Suppressor macrophage treated with lipopolysaccharide for 1 hour (primary cell): ENCODE measurements at places on chromosomes 12 and 14.

DNA sequence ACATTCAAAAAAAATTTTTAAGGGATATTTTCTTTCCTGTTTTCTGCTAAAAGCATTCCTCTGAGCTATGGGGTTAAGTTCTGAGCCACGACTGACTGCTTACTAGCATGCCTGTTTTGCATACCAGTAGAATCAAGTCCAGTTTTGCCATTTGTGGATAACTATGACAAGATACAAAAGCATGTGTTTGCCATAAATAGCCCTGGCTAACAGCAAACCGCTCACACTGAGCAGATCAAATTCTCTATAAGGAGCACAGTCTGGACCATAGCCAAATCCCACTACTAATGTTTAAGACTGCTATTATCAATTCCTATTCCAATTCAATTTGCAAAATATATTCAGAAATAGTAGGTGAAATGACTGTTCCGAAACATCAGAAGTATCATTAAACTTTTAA is 3.2 kb downstream of the CFL2 start:
- DNase-seq: no peak

GRCh38 chr12:2432856-2433255 is 361.9 kb upstream of the FKBP4 start:
- no peak for DNase-seq

DNA sequence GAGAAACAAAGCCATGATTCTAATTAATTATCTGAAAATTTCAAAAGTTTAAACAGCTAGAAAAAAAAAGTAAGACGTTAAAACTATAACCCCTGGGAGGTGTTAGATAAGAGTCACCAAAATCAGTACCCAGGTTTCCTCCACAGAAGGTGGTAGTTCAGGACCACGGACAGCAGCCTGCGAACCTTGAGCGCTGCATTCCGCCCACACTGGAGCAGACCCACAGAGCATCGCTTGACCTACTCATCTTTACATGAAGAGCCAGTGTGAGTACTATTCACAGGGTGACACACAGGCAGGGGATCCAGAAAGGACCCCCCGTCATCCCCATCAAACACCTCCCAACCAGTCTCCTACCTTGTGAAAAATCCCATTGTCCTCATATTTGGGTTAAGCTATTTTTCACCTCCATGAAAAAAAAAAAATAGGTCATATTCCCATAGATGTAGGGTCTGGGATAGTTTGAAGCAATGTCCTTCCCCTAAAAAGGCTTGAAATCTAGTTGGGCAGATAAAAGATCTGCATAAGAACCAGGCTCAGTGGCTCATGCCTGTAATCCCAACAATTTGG is 8.8 kb upstream of the CHGA start:
- peak; percentile 37 for DNase-seq

- DNase-seq: no peak
These were observed 9.3 kb downstream of the PPM1H start for GRCh38 chr12:62925680-62926079.

GRCh38 chr12:50635364-50635763 is 128.5 kb upstream of the ATF1 start:
- no peak for DNase-seq

DNA sequence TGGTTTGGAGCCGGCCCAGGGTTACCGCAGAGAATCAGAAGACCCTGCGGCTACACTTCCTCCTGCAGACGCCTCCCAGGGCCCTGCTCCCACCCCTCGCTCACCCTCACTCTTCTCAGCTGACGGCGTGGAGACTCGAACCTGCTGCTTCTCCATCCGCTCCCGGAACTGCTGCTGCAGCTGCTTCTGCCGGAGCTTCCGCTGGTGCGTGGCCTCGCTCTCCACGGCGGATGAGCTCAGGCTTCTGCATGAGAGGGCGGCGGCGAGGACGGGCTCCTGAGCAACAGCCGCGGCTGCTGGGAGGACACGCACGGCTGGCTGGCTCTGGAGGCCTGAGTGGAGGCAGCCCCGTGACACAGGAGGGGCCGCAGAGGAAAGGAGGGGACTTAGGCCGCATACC is 33.3 kb downstream of the RAD52 start:
- DNase-seq: peak; percentile 40

DNA sequence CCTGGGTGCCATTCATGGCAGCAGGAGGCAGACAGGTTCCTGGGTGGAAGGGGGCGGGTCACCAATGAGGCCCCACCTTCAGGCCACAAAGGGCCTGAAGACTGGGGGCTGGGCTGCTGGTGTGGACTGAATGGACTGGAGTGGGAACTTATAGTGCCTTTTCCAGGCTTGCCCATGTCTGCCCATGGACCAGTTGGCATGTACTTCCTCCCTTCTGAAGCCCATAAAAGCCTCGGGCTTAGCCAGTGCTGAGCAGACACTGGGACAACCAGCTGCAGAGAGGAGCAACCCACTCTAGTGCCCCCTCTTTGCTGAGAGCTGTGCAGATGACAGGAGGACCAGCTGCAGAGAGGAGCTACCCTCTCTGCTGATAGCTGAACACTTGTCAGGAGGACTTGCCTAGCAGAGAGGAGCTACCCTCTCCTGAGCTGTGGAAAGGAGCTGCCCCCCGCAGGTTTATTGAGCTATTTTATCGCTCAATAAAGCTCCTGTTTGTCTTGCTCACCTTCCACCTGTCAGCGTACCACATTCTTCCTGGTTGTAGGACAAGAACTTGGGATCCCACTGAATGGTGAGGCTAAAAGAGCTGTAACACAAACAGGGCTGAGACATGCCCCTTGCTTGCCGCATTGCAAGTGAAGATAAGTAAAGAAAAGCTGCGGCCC is 34.0 kb downstream of the APAF1 start:
- no peak for DNase-seq

DNA sequence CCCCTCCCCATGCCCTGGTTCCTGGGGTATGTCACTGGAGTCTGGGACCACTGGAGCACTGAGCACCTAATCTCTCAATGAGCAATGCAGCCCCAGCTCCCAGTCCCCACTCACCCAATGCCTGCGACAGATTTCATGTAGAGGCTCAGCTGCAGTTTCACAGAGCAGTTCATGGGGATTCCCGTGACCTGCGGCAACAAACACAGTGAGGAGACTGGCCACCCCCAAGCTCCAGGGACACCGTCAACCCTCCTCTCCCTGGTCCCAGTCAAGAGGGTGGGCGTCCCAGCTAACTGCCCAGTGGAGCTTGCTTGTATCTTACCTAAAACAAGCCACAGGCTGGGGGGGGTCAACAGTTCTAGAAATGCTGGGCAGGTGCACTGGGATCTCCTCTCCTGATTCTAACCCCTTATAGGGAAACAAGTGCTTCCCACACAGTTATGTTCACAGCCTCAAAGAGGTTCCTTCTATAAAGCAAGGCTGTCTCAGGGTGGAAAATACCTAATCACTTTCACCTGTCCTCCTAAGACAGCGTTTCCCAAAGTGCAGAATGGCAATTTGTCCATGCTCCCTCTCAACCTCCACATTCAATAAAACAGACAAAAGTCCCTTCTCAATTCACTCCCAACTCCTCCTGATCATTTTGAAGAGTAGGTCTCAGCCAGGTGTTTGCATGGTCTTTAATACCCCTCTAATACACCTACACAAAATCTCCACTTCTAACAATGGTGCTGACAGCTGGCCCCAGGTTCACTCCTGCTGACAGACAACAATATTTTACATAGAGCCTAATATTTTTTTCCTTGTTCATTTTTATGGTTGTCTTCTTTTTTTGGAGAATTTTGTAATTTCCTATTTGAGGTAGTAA is 68.3 kb downstream of the SCARB1 start:
- peak; percentile 23 for DNase-seq

- DNase-seq: no peak
These were observed 3.7 kb upstream of the ZFP36L1 start for GRCh38 chr14:68796418-68797101.

- no peak for DNase-seq
These were observed 25.5 kb downstream of the LRTM2 start for GRCh38 chr12:1845886-1846285.

- DNase-seq: peak; percentile 82
These were observed 10.7 kb downstream of the STAC3 start for GRCh38 chr12:57240066-57240921.

DNA sequence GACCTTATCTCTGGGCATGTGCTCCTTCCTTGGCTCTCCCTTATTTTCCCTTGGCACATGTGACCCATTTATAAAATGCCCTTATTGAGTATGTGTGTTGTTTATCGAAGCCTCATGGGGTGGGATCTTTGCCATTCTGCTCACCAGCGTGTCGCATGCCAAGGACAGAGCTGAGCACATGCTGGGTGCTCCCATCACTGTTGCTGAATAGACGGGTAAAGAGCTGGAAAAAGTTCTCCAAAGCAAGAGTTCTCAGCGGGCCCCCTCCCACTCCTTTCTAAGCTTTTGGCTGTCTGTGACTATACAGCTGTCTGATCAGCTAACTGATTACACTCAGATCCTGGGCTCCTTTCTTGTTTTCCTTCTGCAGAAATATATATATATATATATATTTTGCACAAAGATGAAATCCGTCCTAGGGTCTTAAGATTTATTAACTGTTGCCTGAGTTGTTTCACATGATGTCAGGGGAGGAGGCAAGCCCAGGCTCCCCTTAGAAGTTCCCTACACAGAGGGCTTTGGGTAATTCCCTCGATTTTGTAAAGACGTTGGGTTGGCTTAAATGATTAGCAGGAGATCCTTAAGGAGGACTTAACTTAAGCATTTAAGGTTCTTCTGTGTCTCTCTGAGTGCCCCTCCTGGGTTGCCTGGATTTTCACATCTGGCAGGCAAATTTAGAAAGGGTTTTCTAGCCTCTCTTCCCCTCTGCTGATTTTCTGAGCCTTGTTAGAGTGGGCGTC is 71.6 kb downstream of the TMEM132C start:
- DNase-seq: peak; percentile 6

- no peak for DNase-seq
These were observed 85.6 kb upstream of the TSPAN8 start for GRCh38 chr12:71243370-71243769.

- DNase-seq: no peak
These were observed 20.6 kb downstream of the GSG1 start for GRCh38 chr12:13082861-13083260.

DNA sequence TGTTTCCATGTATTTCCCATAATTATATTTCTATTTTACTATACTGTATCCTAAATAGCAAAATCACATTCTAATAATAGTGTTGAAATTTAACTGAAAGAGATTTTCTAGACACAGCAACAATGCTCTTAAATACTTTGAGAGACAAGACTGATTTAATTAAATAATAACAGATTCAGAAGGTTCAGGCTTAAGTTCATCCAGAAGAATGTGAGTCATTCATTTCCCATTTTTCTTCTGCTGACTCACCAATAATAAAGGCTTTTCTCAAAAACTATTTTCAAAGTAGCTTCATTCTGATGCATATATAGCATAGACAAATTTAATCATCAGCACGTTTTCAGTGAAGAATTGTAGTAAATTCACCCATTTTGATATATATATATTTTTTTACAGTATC is 481.4 kb downstream of the MDGA2 start:
- peak; percentile 23 for DNase-seq

DNA sequence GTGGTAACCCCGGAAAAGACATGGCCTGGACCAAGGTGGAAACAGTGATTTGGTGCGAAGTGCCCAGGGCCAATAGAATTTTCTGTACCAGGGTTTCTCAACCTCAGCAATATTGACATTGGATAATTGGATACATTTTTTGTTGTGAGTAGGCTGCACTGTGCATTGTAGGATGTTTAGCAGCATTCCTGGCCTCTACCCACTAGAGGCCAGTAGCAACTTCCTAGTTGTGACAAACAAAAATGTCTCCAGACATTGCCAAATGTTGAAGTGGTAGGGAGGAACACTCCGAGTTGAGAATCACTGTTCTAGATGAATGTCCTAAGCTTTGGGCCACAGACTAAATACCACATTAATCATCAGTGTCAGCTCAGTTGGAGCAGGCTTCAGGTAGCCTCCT is 6.2 kb upstream of the CGRRF1 start:
- peak; percentile 70 for DNase-seq

DNA sequence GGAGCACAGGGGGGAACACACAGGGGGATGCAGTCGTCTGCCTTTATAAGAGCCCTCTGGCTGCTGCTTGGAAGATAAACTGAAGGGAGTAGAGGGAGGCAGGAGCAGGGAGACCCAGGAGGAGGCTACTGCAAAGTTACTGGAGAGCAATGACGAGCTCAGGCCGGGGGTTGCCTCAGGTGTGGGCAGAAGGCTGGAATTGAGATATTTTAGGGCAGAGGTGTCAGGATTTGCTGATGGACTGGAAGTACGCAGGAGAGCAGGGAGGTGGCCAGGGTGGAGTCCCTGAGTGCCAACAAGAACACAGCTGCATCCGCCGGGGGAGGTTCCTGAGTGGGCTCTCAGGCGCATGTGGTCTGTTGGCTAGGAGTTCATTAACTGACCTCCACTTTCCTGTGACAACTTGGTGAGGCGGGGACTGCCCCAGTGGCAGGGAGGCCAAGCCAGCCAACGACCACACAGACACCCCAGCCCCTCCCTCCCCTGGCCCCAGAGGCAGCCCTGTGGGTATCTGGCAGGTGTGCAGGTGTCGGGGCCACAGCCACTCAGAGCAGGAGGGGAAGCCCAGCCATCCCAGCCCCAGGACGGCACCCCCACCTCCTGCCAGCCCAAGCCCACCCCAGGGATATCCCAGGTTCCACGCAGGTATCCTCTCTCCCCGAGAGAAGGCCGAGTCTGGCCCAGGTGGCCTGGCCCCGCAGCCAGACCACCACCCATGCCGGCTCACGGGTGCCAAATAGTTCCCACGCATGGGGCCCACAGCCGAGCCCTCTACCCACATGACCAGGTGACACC is 85.4 kb downstream of the NCOR2 start:
- no peak for DNase-seq

DNA sequence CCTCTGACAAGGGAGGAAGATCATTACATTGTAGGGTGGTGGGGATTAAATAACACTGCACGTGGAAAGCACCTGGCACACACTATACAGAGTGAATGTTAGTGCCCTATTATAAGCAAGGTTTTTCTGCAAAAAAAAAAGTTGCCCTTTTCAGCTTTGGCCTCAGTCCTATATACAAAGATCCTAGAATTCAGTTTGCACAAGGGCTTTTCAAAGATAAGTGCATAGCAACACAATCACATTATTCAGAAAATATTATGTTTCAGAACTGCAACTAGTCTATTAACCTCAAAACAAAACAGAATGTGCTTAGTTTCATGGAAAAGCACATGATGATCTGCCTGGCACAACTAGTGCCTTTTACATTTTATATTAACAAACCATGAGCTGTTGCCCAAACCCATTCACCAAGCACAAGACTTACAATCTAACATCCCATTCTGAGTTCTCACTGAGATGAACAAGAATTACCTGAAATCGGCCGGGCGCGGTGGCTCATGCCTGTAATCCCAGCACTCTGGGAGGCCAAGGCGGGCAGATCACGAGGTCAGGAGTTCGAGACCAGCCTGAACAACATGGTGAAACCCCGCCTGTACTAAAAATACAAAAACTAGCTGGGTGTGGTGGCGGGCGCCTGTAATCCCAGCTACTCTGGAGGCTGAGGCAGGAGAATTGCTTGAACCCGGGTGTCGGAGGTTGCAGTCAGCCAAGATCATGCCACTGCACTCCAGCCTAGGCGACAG is 1.8 kb downstream of the TM7SF3 start:
- no peak for DNase-seq
